ENCODE measurements at places on chromosomes 4 and X.

- DNase-seq, result no peak
These were observed 149.7 kb downstream of the PTTG2 start for GRCh38 chr4:38109896-38110295.

GRCh38 chrX:116749943-116750342 is 287.2 kb upstream of the CT83 start:
- no peak for DNase-seq

DNA sequence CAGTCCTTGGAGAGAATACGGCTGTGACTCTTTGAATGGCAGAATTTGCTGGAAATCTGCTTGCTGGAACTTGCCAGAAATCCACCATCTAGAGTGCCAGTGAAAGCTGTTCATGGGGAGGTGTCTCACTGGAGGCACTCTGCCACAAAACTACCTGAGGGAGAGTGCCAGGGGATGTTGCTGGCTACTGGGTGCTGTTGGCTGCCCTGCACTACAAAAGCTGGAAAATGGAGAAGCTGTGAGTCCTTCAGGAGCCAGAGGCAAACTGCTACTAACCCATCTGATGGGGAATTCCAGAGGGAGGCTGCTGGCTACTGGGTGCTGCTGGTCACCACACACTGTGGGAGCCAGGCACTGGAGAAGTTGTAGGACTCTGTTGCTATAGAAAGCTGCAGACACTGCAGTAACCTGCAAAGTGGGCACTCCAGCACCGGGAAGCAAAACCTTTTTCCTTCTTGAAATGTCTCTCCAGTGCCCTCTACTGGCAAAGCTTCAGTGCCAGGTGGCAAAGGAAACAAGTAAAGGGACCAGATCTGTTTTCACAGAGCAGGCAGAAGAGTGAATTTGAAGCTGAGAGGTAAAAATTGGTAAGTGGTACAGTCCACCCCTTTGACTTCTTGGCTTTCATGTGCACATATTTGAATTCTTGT is 47.8 kb upstream of the HSD17B10 start:
- no peak for DNase-seq

DNA sequence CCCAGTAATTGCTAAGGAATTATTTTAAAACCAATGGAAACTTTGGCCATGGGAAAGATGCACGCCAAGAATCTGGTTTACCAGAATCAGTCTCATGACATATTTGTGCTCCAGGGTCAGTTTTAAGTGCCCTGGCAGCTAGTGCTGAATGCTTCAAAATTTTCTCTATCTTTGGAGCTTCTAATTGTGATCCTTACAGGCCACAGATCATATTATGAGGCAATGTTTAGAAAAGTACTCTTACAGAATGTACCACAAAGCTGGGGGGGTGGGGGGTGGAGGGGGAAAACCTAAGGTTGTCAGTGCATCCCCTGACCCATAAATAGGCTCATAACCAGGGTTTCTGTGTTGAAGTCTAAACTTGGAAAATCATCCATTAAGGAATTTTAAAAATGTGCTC is 514.5 kb downstream of the INPP4B start:
- DNase-seq, result no peak

DNA sequence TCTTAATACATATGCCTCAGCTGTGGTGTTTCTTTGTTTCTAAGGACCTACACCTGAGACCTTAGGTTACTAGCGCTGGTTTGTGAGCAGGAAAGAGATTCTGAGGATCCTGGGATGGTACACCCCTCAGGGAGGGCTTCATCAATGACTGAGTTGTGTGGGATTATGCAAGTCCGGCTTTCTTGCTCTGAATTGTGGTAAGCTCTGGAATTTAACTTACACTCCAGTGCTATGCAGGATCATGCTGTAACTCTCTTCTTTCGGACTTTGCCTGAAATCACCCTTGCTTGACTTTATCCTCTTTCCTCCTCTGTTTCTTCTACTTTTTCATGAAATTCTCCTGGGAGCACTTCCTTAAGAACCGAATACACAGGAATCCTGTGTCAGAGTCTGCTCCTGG is 431.5 kb upstream of the BOD1L1 start:
- DNase-seq, result no peak

DNA sequence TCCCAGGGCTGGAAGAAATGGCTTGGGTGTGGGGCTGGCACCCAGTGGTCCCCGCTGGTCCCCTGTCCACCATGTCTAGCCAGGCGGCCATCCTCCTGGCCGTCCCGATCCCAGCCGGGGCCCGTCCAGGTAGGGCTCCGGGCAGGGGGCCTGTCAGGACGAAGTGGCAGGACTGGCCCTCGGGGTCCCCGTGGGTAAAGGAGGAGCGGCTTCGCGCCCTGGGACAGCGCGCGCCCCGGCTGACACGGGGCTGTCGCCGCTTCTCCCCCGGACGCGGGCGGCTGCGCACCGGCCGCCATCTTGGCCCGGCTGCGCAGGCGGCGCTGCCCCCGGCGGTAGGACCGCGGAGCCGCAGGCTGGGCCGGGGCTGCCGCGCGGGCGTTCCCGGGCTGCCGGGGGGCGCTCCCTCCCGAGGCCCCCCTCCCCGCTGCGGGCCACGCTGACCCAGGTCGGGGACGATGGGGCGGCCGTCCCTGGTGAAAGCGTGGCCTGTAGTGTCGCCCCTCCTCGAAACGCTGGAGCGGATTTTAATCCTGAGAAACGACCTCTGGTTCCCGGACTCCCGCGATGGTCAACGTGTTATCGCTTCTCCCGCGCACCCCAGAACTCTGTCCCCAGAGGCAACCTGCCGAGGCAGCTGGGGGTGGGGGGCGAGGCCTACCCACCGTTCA is 60.4 kb upstream of the BCOR start:
- no peak for DNase-seq

- no peak for DNase-seq
These were observed 171.3 kb downstream of the BTC start for GRCh38 chr4:74623041-74623440.

GRCh38 chr4:13704035-13704434 is 76.5 kb upstream of the BOD1L1 start:
- DNase-seq, result no peak

GRCh38 chr4:150211799-150212445 is 133.7 kb downstream of the DCLK2 start:
- DNase-seq, result no peak

DNA sequence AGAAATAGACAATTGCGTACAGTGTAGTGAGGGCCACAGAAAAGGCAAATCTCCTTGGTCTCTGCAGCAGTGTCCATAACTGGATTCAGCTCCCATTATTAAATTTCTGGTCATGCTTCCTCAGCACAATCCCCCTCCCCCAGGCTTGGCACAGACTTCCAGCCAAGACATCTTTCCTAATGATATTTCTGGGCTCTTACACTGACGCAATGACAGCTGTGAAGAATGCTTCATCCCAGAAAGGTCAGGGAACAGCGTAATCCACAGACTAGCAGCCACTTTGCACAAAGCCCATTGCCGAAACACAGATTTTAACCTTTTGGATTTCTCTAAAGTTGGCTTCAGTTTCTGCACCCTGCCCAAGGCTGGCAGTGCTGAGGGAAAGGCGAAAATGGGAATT is 597.6 kb upstream of the CPEB2 start:
- DNase-seq, result no peak

DNA sequence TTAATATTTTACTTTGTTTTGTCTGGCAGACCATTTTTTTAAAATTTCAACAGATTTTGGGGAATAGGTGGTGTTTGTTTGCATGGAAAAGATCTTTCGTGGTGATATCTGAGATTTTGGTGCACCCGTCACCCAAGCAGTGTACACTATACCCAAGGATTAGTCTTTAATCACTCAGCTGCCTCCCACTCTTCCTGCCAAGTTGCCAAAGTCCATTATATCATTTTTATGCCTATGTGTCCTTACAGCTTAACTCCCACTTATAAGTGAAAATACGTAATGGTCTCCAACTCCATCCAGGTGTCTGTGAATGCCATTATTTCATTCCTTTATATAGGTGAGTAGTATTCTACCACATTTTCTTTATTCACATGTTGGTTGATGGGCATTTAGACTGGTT is 281.7 kb upstream of the GK2 start:
- DNase-seq, result no peak

- no peak for DNase-seq
These were observed 18.0 kb downstream of the CLCN4 start for GRCh38 chrX:10174810-10175209.

- DNase-seq, result no peak
These were observed 708.6 kb downstream of the C4orf33 start for GRCh38 chr4:129804461-129804981.

GRCh38 chrX:37608156-37608555 is 36.7 kb downstream of the LANCL3 start:
- no peak for DNase-seq

- no peak for DNase-seq
These were observed 90.2 kb upstream of the SOD3 start for GRCh38 chr4:24705016-24705753.

- no peak for DNase-seq
These were observed 149.8 kb downstream of the GBA3 start for GRCh38 chr4:22842360-22843018.

DNA sequence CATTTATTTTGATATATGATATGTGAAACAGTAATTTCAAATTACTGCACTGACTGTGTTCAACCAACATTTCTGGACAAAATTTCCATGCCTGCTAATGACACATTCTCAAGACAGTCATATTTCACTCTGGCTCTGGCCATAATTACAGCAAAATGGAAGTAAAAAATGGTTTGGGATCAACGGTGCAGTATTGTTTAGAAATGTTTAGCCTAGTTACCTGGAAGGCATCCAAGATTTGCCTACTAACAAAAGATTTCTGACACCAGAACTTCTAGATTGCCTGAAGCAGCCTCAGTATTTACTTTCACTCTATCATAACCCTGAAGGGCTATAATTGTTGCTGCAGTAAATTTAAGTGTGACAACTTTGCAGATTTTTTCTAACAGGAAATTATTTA is 416.3 kb downstream of the PCDH10 start:
- no peak for DNase-seq

DNA sequence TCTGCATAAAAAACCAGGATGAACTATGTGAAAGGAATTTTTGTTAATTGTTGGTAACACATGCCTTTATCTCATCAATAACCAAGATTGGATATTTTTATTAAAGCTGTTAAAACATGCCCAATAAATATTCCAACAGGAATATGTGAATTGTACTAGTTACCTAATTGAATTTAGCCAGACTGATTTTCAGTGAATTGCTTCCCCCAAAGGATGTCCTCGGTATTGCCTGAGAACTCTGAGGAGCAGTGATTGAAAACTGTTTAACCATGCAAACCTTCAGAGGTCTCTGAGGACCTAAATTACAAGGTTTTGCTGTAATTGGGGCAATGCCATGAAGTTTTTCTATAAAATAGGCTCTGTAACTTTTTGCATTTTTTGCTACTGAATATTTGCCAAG is 66.6 kb downstream of the BLTP1 start:
- DNase-seq, result no peak

- DNase-seq, result no peak
These were observed 15.0 kb upstream of the TTC29 start for GRCh38 chr4:146960634-146961033.

- DNase-seq, result no peak
These were observed 25.5 kb upstream of the CBLL2 start for GRCh38 chrX:22247169-22247568.

DNA sequence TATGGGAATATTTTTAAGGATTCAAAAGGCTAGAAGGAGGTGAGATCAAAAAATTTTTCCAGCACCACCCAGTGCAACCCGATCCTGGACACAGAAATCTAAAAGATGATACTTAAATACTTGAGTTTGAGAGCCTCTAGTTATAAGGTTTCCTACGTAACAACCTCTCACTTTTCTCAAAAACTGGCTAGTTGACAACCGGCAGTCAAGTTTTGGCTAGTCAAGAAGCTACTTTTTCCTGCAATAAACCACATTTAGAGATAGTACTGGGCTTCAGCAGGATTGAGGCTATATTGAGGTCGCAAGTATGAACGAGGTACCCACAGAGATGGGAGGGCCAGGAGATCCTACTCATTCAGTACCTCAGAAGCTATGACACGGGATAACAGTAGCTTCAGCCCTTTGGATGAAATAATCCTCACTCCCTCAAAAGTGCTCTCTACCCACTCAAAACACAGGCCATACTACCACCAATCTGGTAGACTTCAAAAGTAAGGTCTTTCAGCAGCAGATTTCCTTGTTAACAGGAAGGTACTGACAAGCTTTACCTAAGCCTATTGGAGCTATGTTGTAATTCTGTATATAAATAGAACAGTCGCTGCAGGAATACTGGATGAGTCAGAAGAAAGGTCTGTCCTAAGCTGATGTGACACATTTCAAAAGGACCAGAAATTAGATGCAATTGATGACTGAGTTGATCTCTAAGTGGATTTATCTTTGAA is 1.5 kb upstream of the TSPAN5 start:
- DNase-seq, result no peak

DNA sequence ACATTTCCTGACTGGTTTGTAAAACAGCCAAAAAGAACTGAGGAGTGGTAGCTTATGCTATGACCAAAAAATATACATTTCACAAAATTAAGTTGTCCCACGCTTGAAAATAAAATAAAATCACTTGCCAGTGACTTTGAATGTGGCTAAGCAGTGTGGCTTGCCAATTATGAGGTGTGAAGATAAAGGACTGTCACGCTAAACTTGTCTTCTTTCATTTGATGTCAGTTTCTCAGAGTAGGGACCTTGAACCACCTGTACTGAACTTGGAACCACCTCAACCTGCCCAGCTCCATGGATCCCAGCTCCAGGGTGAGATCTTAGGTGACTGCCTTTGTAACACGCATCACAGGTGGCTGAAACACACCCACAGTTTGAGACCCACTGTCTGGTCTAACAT is 113.7 kb upstream of the TBL1X start:
- no peak for DNase-seq

DNA sequence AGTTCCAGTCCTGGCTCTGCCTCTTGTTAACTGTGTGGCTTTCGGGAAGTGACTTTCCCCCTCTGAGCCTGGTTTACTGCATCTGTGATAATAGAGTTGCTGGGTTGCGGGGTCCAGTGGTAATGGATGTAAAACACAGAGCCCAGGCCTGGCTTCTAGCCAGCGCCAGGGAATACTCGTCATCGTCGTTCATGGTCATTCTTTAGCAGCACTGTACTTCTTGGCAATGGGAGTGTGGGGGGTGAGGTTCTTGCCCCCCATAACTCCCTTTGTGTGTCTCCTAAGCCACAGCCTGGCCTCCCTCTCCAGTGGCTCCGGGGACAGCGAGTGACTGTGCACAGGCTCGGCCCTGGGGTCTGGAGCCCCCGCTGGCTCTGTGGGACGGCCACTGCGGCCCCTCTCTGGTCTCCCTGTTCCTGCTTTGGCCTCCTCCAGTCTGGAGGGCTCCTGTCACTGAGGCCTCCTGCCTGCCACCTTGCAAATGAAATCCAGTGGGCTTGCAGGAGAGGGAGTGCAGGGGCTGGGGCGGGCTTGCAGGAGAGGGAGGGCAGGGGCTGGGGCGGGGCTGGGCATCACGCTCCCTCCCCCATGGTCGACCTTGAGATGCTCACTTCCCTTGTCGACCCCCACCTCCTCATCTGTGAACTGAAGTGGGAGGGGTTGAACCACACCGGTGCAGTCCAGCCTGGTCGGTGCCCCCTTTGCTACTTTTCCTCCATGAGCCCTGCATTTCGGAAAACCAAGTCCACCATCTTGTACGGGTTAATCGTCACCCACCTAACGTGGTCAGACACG is 13.2 kb downstream of the PSAPL1 start:
- DNase-seq, result no peak

- DNase-seq, result no peak
These were observed 58.8 kb downstream of the FRMPD4 start for GRCh38 chrX:12197030-12197429.

GRCh38 chr4:156154978-156155377 is 201.3 kb upstream of the CTSO start:
- no peak for DNase-seq

Data from activated CD8-positive, alpha-beta memory T cell treated with anti-CD3 and anti-CD28 coated beads for 1 hour (primary cell).